LHCN-M2 (cell line): ENCODE measurements at places on chromosomes 11 and 22.
A peak's percentile ranks its signal among the peaks of the same experiment; 100 is the strongest.

DNA sequence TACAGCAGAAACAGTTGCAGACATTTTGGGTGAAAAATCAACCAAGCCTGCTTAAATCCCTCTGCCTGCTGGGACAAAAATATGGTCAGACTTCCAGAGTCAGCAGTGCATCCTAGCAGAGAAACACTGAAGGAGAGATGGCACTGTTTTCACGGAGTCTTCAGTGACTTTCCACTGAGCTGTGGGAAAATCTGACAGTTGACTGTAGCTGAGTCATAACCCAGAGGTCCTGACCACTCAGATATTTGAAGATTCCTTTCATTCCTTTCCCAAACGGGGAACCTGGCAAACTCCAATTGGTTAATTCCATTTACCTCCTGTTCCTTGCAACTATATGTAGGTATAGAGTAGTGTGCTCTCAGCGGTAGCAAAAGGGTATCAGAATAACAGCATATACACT, 20.9 kb upstream of the UPB1 start:
- peak; percentile 92 for DNase-seq

- no peak for DNase-seq
Measured at GRCh38 chr11:60981515-60981914, 10.0 kb downstream of the CD6 start.

DNA sequence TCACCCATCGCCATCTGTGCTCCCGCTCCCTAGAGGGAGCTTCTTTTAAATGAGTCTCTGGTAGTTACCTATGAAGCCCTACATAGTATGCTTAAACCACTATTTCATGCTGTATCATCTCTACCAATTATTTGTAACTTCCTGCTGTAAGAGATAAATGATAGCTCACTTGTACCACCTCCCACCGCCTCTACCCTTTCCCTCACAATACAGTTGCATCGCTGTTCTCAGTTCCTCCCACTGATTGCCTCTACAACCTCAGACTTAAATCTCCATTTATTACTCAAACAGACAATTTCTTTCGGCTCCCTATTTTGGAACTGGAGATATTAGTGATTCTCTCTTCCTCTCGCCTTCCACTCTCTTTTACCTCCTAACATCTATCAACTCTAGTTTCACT, 222.9 kb upstream of the ZC3H12C start:
- no peak for DNase-seq

DNA sequence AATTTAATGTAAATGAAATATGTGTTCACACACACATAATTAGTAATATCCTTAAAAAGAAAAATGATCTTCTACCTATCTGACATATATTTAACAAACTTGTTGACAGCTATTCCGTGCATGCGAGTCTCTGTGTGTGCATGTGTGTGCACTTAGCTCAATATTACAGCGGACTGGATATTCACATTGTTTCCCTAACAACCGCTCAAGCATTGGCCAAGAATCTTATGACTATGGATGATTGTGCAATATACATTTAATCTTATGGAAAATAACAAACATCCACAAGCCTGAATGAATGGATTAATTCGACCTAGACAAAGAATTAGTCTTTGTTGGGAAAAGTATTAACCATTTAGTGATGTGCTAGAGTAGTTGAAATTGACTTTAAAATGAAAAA, 1078.6 kb downstream of the LRRC4C start:
- no peak for DNase-seq

GRCh38 chr11:119426142-119426541, 3.2 kb upstream of the THY1 start:
- no peak for DNase-seq

DNA sequence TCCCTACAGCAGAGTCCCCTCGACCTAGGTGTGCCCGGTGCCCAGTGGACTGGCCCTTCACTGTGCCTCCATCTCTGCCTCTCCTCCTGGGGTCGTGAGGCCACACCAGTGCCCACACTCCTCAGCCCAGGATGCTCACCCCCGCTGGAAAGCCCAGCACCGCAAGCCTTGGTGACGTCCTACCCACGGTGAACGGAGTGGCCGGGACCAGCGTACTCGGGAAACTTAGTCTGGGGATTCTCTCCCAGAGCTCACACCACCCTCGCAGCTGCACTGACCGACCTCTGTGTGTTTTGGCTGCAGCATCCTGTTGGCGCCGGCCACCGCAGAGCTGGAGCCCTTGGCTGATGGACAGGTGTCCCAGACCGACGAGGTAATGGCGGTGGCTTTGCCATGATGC, 35.5 kb upstream of the KRTAP5-7 start:
- DNase-seq = no peak

- DNase-seq = no peak
Measured at GRCh38 chr11:119147604-119148333, 1.1 kb upstream of the ABCG4 start.

DNA sequence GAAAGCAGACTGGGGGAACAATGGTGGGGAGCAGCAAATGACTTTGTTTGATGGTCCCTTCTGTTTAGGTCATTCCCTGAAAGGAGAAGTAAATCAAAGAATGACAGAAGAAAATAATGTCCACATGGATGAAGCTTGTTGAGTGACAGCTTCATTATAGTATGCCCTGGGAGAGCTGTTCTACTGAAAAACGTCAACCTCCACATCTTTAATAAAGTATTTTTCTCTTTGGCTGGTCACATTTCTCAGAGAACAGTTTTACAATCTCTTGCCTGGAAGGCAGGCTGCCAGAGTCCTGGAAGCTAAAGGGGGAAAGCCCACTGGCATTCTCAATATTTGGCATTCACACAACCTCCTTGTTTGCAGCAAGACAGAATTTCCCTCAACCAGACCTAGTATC, 287.9 kb downstream of the SWAP70 start:
- DNase-seq = no peak

GRCh38 chr11:126945319-126945718, 55.3 kb downstream of the KIRREL3 start:
- no peak for DNase-seq

- DNase-seq = peak; percentile 15
Measured at GRCh38 chr11:3195251-3196160, 23.1 kb downstream of the MRGPRG start.

DNA sequence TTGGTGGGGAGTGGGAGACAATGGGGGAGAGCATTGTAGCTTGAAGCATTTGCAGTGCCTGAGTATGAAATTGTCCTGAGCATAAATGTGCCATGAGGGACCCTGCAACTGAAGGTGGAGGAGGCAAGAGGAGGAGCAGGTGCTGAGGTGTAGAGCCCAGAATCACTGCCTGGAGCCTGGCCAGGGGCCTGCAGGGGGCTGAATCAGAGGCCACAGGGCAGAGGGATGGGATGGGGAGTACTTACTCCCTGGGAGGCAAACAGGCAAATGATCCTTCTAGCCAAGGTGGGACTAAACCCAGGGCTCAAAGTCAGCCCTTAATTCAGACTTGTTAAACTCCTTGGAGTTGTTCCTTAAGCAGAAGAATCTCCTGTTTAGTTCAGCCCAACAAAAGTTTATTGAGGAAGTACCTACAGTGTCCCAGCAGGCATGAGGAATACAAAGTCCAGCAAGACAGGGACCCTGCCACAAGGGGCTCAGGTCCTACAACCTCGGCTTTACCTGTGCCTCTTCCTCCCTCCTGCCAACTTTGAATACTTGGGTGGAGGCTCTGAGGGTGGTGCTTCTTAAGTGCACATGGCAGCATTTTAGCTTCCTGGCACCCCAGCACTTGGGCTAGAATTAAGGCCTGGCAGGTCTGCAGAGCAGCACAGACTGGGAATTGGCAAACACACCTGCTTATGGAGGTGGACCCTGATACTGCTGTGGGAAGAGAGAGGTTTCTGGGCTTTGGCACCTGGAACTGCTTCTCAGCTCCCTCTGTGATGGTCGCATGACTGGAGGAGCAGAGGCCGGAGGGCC, 20.0 kb downstream of the MICAL2 start:
- DNase-seq = no peak

GRCh38 chr11:108757630-108758029, 92.8 kb downstream of the DDX10 start:
- no peak for DNase-seq
